ENCODE measurements at places on chromosomes 16 and 17. TPM values are rescaled to one million over a fixed set of nuclear protein-coding genes. Genes with fewer than 3 reads are reported as not detected.

The ZG16B gene
- total RNA-seq = not detected

The ITGB3 gene
- total RNA-seq = 40.4 TPM

The HOXB1 gene
- total RNA-seq = not detected

The TMEM204 gene
- 32.8 TPM for total RNA-seq

The C1QTNF8 gene
- not detected for total RNA-seq

The PDILT gene
- not detected for total RNA-seq

The TBX21 gene
- total RNA-seq = not detected
